SK-MEL-5 (cell line): ENCODE measurements at places on chromosomes 2 and 18. TPM values are rescaled to one million over a fixed set of nuclear protein-coding genes. Genes with fewer than 3 reads are reported as not detected.

The SERPINB13 gene
- not detected in 2 replicates for total RNA-seq

The C2orf66 gene
- total RNA-seq = not detected in 2 replicates

The GNLY gene
- not detected in 2 replicates for total RNA-seq

DNA sequence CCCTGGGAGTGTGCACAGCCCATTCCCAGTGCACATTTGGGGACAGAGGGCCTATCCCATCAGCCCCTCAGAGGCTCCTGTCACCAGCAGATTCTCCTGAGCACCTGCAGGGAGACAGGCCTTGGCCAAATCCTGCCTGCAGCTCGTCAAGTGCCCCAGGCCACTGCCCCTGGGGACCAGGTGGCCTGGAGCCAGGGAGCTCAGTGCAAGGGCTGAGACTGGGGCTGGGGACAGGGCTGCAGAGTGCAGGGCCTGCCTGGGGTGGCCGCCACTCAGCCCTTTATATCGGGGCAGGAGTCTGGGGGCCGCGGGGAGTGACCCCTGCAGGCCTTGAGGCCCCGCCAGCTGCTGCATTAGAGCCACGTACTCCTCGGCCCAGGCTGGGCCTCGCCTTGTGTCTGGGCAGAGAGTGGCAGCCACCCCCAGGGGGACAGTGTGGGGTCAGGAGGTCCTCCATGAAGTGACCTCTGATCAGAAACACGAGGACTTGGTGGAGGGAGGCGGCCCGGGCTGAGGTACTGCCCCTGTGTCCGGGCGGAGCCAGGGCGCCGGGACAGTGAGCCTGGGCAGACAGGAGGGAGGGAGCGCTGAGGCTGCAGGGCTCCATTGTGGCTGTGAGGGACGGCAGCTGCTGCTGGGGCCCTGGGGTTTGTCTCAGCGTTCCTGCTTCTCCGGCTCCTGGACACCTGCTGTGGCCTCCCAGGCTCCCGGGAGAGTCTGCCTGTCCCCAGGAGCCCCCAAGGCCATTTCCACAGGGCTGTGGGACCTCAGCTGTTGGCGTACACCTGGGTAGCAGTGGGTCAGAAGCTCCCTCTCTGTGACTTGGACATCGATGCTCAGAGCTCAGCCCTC lies 24.2 kb downstream of the GPC1 start:
- no peak for DNase-seq

DNA sequence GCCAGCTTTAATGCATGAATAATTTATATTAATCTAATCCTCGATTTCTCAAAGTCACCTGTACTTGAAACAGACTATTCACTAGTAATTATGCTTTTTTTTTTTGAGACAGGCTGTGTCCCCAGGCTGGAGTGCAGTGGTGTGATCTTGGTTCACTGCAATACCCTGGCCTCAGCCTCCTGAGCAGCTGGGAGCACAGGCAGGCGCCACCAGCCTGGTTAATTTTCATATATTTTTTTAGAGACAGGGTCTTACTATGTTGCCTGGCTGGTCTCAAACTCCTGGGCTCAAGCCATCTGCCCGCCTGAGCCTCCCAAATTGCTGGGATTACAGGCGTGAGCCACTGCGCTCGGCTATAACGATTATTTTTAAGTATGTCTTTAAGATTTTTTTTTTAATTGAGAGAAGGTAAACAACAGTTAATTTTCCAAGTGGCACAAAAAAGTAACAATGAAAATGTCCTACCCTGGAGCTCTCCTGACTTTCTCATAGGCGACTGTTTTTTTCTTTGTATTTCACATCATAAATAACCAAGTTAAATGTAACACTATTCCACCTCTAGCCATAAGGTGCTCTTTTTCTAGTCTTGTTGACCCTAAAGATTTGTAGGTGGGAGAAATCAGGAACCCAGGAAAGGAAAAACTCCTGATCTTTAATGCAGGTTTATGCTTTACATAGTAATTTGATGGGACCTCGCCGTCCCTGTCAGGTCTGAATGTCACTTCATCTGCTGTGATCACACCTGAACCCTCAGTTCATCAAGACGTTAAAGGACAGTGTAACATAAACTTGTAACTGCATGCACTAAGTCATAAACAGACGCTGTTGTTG lies 1.3 kb upstream of the ANKRD12 start:
- DNase-seq = no peak

The HRH4 gene
- not detected in 2 replicates for total RNA-seq

- no peak for DNase-seq
These were observed 224.2 kb downstream of the GULP1 start for GRCh38 chr2:188515918-188516317.

The GPN1 gene
- 39.8 and 40.5 TPM in 2 replicates for total RNA-seq

DNA sequence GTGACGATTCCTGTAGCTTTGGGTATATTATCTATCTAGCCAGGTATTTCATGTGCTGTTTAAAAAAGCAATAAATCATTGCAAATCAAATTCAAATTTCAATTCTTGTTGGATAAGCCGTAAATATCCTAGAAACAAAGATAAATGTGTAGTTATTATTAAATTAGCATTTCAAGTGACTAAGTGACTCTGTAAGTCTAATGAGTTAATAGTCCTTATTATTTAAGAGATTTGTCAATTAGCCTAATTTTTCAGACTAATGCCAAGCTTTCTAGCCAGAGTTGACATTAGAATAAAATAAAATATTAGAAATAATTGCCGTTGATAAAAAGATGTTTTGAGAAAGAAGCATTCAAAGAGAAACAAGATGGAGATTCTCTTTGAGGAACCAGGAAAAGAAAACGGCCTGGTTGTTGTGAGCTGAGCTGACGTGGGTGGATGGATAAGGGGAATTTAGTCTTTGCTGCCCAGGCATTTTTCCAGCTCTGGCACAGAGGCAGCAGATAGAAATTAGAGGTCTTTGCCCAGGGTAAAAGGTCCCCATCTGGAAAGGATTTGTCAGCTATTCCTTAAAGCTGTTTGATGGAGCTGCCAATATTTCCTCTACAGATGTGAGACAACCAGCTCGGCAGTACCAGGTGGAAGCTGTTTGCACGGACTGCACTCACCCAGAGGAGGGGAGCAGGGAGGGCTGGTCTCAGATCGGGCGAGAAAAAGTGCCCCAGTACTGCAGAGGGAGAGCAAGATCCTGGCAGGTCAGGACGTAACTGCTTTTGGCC lies 117.3 kb upstream of the SEC11C start:
- DNase-seq = no peak

GRCh38 chr2:165008730-165009315 lies 53.5 kb upstream of the SLC38A11 start:
- no peak for DNase-seq

The CCDC68 gene
- not detected in 2 replicates for total RNA-seq

The TMEM150A gene
- 22.3 and 26.3 TPM in 2 replicates for total RNA-seq

The AQP12B gene
- total RNA-seq = not detected in 2 replicates

DNA sequence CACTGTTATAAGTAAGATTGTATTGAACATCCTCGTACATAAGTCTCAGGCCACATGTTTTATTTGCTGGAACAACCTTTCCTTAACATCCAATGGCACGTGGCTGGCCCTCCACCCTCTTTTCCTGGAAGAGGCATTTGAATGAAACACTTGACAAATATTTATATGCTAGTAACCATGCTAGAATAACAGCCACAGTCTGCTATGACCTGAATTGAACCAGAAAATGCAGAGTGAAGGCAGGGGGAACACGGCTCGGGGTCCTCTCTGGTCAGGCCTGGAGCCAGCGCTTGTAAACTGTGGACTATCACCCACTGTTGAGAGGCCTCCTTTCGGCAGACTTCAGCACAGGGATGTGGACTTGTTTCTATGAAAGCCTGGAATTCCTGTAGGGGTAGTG lies 198.2 kb upstream of the COPS8 start:
- no peak for DNase-seq

The FOXI3 gene
- total RNA-seq = 0.64 and 0.66 TPM in 2 replicates

DNA sequence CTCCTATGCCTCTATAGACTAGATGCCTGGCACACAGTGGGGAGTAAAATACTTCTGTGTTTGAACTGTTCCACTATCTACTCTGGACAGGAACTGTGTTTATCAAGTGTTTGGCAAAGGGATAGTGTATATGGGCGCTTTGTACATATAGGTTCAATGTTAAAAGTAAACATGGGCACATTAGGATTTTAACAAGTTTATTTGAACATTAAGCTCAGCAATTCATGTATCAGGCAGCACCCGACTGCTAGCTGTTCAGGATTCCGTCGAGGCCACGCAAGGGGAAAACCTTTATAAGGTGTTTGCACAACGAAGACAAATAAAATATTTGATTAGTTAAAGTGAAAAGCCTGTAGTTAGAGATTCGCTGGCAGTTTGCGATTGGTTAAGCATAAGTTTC lies 43.4 kb upstream of the ROCK2 start:
- no peak for DNase-seq

- DNase-seq = no peak
These were observed 33.7 kb upstream of the LYPD6B start for GRCh38 chr2:149004836-149005235.

DNA sequence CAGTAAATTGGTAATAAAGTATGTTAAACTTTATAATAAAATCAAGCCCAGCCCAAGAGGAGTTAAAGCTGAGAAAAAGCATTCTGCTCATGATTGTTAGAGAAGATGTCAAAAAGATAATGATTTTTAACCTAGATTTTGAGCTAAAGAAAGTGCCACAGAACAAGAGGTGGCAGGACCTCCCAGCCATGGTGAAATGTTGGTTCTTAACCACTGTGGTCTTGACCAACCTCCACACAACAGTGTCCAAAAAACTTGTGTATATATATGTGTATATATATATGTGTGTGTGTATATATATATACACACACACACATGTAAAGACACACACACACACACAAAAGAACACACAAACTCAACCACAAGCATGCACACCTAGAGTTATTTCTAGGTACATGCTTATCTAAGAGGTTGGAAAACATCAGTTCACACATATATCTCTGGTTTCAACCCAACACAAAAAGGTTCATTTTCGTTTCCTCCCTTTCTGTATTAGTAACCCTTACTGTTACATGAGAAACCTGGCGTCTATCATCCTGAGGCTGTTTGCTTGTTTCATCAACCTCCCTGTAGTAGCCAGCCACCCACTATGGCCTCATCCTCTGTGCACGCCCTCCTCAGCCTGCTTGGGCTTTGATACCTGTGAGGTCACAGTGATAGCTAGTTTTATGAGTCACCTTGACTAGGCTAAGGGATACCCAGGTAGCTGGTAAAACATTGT lies 631.8 kb upstream of the ID2 start:
- no peak for DNase-seq

DNA sequence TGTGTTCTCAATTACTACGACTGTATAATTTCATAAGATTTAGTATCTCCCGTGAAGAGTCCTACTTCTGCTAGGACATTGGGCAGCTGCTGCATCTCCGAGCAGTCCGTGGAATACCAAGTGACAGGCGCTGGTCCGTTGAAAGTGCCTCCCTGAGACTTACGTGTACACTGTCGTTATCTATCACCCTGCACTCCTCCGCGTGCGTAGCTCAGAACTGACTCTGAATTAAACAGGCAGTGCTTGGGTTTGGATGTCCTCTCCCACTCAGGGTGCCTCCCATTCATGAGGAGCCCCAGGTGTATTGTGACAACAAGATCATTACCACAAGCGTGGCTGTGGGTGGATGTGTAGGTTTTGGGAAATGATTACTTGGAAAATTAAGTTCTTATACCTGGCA lies 148.4 kb downstream of the SH3RF3 start:
- DNase-seq = no peak

GRCh38 chr2:58407487-58407886 lies 166.4 kb upstream of the FANCL start:
- DNase-seq = no peak
